ENCODE measurements at places on chromosomes 7 and 10.

DNA sequence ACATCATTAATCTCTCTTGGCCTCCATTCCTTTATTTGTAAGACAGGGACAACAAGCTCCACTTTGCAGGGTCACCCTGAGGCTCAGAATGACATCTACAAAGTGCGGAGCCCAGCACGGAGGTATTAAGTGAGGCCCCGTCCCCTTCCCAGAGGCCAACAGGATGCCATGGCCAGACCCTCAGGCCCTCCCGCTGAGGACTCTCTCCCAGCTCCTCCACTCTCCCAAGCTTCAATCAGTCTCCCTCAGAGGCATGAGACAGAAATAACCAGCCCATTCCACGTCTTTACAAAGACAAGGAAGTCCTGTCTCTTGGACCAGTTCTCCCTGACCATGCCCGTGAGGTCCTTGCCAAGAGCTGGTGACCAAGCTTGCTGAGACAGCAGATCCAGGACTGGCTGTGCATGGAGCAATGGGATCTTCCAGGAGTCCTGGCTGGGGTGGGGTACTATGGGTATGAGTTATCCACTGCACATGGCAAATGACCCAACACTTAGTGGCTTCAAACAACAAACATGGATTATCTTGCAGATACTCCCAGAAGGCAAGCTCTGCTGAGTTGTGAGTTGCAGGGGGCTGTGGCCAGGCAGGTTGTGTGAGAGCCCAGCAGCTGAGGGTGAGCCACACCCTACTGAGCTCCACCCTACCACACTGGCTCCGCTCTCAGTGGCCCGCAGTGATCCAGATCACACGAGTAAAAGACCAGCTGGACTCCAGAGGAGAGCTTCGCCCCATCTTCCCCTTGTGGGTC is 4.3 kb upstream of the PPIF start:
- no peak for DNase-seq

GRCh38 chr7:140673774-140674155 is 1.0 kb downstream of the ADCK2 start:
- DNase-seq = no peak

- no peak for DNase-seq
Measured at GRCh38 chr10:114683162-114683561, 25.1 kb upstream of the ABLIM1 start.

DNA sequence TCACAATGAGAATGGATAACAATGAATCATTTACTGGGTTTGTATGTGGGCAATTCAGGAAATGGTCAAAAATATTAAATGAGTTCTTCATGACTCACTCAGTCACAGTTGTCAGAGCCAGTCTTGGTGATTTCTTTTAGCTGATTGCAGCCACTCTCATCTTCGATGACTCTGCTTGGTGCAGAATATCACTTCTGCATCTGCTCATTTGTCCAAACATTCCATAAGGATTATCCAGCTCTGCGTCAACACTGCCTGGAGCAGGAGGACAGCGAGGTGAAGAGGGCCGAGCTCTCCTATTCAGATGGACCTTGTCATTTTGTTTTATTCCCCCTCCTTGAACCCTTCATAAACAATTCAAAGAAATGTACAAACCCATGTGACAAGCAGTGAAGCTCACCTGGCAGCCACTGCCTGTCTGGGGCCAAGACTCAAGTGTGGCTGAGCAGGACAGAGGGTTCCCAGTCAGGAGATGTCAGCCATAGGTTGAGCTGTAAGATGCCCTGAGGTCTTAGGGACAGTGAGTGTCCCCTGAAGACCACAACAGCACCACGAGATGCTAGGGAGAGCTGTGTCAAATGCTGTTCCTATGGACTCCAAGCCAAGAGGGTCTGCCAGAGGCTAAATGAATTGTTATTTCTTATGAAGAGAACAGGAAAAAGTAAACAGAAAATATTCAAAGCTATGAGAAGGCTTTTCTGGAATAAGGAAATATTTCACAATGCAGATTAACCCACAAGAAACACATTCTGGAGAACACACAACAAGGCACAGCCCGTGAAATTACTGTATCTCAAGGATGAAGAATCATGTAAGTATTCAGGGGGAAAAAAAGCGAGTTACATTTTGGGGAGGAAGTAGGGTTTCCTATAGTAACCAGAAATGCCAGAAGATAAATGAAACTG is 33.1 kb upstream of the EGFR start:
- DNase-seq = no peak

GRCh38 chr7:155459700-155460461 is 2.0 kb downstream of the EN2 start:
- no peak for DNase-seq

All from HEK293T (cell line).